ENCODE measurements at places on chromosomes 7 and 10. TPM values are rescaled to one million over a fixed set of nuclear protein-coding genes. Genes with fewer than 3 reads are reported as not detected.

The VSTM4 gene
- 0.35 TPM for total RNA-seq

The NANOS1 gene
- 0.82 TPM for total RNA-seq

The TAS2R4 gene
- 0.29 TPM for total RNA-seq

The MPP7 gene
- total RNA-seq: 0.35 TPM

The FAM131B gene
- total RNA-seq: 1.6 TPM

The CFAP58 gene
- total RNA-seq: 1.7 TPM

The ANKRD30A gene
- total RNA-seq: not detected

The MKLN1 gene
- total RNA-seq: 15.6 TPM

The KLF14 gene
- not detected for total RNA-seq

The CTAGE4 gene
- not detected for total RNA-seq

The EVX1 gene
- not detected for total RNA-seq

The GNG11 gene
- 302 TPM for total RNA-seq

The LIPN gene
- not detected for total RNA-seq

The ZNF316 gene
- total RNA-seq: 17.2 TPM

The FAM25A gene
- not detected for total RNA-seq

The PTF1A gene
- total RNA-seq: not detected

The WIPF3 gene
- total RNA-seq: not detected

The NKX2-3 gene
- total RNA-seq: not detected

The PNLIPRP3 gene
- total RNA-seq: not detected

The OR6B1 gene
- total RNA-seq: not detected

The DLG5 gene
- 13.1 TPM for total RNA-seq

The TMEM225B gene
- not detected for total RNA-seq

The PDE1C gene
- total RNA-seq: 2.6 TPM

The ASB10 gene
- total RNA-seq: not detected

The IFIT1 gene
- total RNA-seq: 3.3 TPM

The SPDYE11 gene
- total RNA-seq: not detected

The LRGUK gene
- 0.34 TPM for total RNA-seq

The RHOBTB1 gene
- total RNA-seq: 42.7 TPM

The ACSL5 gene
- total RNA-seq: 22.5 TPM

The PNLIP gene
- not detected for total RNA-seq

The GPRIN2 gene
- 0.10 TPM for total RNA-seq

The TMEM213 gene
- not detected for total RNA-seq

The ZNF25 gene
- total RNA-seq: 5.0 TPM

The ZNF365 gene
- 0.58 TPM for total RNA-seq

The GDF10 gene
- not detected for total RNA-seq

The FXYD4 gene
- total RNA-seq: not detected

The DEPP1 gene
- total RNA-seq: 628 TPM

Measured in glomerular endothelial cell (primary cell).